ENCODE measurements at places on chromosomes 5 and 9. TPM values are rescaled to one million over a fixed set of nuclear protein-coding genes. Genes with fewer than 3 reads are reported as not detected.

DNA sequence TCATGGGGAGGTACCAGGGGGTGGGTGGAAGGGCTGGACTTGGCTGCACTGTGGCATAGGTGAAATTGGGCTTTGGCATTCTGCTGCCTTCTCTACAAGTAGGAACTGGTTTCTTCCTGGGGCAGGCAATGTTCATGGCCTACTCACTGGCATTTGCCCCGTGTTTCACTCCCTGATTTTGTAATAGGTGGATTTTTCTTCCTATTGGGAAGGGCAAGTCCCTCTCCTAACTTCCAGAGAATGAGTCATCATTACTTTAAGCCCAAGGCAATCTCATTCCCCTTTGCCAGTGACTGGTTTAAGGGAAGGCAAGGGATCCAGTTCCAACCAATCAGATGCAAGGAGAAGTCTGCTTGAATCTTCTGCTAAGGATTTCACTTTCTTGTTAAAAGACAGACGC lies 67.9 kb upstream of the ANKRD55 start:
- H3K36me3 ChIP-seq, result no peaks in the 10 kb centered on the region
- H3K27ac ChIP-seq, result no peak overlapping the region
- no peak for DNase-seq
- H3K4me1 ChIP-seq, result peaks cover 11% of the 10 kb centered on the region
- no peaks in the 10 kb centered on the region for H3K27me3 ChIP-seq
- no peak overlapping the region for H3K4me3 ChIP-seq

DNA sequence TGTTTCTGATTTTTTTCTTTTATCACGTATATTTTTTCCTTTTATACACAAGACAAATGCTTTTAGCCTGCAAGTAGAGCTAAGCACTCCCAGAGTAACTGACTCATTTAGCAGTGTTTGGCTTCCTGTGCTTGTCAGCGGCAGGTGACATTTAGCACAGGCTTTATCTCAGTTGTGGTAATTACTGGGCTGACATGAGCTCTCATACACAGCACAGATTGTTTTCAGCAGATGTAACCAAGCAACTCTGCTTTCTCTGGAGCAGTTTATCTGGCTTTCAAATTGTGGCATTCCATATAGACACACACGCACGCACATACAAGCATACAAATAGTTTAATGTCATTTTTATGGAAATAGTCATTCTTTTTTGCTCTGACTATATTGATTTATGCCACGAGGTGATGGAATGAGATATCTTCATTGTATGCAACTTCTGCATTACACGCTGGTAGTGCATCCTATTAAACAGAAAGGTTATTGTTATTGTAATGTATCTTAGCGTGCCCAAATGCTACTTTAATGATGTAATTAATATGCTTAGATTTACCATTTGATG lies 379.0 kb upstream of the GRAMD2B start:
- H3K4me3 ChIP-seq, result no peak overlapping the region
- no peaks in the 10 kb centered on the region for H3K27me3 ChIP-seq
- H3K4me1 ChIP-seq, result no peaks in the 10 kb centered on the region
- H3K27ac ChIP-seq, result no peak overlapping the region
- no peak for DNase-seq
- no peaks in the 10 kb centered on the region for H3K36me3 ChIP-seq

DNA sequence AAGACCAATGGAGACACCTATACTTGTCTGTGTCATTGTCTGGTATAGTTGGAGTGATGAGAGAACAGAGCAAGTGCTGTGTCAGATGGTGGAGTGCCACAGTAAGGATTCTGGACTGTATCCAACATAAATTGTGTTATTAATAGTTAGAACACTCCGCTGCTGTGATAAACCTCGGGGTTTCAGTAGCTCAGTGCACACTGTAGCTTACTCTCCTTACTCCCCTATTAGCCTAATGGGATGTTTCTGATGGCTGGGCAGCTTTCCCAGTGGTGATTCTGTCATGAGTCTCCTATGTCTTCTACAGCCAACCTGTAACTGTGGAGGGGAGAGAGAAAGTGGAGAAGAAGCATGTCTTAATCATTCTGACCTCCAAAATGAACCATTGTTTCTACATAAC lies 127.6 kb upstream of the PTCH1 start:
- H3K4me1 ChIP-seq, result no peaks in the 10 kb centered on the region
- peak; percentile 13 for DNase-seq
- H3K4me3 ChIP-seq, result no peak overlapping the region
- H3K36me3 ChIP-seq, result no peaks in the 10 kb centered on the region
- no peak overlapping the region for H3K27ac ChIP-seq

GRCh38 chr9:70085241-70085640 lies 41.6 kb downstream of the MAMDC2 start:
- H3K4me3 ChIP-seq, result no peak overlapping the region
- H3K4me1 ChIP-seq, result no peaks in the 10 kb centered on the region
- DNase-seq, result peak; percentile 44
- no peak overlapping the region for H3K27ac ChIP-seq

DNA sequence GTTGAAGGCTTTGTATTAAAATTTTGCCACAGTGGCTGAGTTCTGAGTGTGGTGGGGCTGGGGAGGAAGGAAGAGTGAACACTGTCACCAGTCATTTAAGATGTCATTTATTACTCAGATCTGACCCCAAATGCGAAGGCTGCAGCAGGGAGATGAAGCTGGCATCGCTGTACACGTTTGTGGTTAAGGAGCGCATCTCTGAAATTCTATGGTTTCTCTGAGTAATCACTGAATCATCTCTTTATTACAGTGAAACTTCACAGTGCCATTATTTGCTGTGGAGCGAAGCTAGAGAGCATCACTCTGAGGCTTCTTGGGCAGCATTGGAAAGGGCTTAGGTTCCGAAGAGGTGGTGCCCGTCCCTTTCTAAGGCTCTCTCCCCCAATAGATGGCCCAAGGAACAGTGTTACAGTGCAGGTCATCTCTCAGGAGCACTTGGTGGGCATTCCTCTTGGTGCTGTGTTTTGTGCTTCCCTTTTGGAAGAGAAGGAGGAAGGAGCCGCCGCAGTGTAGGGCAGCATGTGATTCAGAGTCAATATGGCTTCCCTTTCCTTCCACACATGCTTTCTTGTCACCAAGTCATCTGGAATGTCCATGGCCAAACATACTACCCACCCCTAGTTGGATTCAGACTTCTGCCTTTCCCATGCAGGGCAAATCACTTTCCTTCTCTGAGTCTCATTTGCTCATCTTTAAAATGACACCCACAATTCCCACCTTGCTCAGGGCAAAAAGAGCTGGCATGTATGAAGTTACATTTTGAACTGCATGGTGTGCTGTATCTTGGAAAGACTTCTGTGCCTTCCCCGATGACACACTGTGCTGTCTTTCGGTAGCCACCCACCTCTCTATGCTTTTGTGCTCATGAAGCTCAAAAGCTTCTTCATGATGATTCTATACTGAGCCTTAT lies 9.3 kb upstream of the TEX48 start:
- no peak overlapping the region for H3K27ac ChIP-seq
- H3K36me3 ChIP-seq, result no peaks in the 10 kb centered on the region
- peaks cover 12% of the 10 kb centered on the region for H3K4me1 ChIP-seq
- no peak overlapping the region for H3K4me3 ChIP-seq
- no peaks in the 10 kb centered on the region for H3K27me3 ChIP-seq

GRCh38 chr9:68927165-68927564 lies 86.7 kb downstream of the PRKACG start:
- no peaks in the 10 kb centered on the region for H3K36me3 ChIP-seq
- H3K27ac ChIP-seq, result no peak overlapping the region
- H3K4me1 ChIP-seq, result no peaks in the 10 kb centered on the region
- DNase-seq, result no peak
- H3K27me3 ChIP-seq, result no peaks in the 10 kb centered on the region

- DNase-seq, result peak; percentile 65
- no peak overlapping the region for H3K27ac ChIP-seq
- H3K4me1 ChIP-seq, result no peaks in the 10 kb centered on the region
- H3K27me3 ChIP-seq, result no peaks in the 10 kb centered on the region
- H3K4me3 ChIP-seq, result no peak overlapping the region
- H3K36me3 ChIP-seq, result no peaks in the 10 kb centered on the region
These were observed 511.2 kb downstream of the SEMA5A start for GRCh38 chr5:9034649-9035048.

DNA sequence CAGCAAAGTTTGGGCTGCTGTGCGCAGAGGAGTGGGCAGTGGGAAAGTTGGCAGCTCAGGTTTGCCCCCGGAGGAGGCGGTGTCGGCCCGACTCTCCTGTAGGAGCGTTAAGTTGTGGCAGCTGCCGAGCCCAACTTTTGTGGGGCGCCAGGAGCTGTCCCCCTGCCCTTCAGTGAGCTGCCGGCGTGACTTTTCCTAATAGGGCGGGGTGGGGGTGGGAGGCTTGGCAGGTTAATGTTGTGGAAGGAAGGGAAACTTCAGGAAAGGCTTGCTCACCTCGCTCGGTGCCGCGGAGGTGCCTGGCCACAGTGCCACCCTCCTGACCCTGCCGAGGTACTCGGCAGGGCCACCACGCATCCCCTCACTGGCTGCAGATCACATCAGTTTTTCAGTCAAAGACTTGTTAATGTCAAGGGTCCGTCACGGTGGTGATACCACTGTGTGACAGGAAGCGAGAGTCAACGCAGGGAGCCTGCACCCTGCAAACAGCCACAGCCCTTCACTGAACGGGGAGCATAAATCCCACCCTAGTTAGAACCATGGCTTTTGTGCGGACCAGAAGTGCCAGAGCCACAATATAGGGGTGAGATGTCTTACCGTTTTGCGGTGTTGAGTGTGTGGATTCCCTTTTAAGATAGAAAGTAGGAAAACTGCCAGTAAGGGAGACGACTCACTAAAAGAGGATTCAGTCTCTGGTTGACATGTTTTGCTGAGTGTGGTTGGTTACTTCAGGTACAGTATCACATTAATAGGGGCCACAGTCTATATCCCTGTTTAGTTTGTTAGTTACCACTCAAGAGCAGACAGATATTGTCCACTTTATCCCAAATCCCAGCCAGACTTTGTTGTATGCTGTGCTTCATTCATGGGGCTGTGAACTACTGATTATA lies 796 bp downstream of the LNPEP start:
- H3K36me3 ChIP-seq, result no peaks in the 10 kb centered on the region
- H3K27me3 ChIP-seq, result no peaks in the 10 kb centered on the region
- H3K27ac ChIP-seq, result no peak overlapping the region
- DNase-seq, result peak; percentile 57

DNA sequence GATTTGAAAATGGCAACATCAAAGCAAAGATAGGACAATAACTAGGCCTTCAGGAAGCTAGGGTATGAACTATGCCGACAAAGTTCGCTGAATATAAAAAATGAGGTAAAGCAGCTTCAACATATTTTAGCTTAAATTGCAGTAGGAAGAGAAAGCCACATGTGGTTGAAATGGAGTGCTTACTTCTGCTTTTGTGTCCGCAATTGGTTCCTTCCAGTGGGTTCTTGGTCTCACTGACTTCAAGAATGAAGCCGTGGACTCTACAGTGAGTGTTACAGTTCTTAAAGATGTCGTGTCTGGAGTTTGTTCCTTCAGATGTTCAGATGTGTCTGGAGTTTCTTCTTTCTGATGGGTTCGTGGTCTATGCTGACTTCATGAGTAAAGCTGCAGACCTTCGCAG lies 95.2 kb downstream of the APTX start:
- H3K27ac ChIP-seq, result no peak overlapping the region
- H3K27me3 ChIP-seq, result no peaks in the 10 kb centered on the region
- no peaks in the 10 kb centered on the region for H3K36me3 ChIP-seq
- no peak overlapping the region for H3K4me3 ChIP-seq
- no peak for DNase-seq

DNA sequence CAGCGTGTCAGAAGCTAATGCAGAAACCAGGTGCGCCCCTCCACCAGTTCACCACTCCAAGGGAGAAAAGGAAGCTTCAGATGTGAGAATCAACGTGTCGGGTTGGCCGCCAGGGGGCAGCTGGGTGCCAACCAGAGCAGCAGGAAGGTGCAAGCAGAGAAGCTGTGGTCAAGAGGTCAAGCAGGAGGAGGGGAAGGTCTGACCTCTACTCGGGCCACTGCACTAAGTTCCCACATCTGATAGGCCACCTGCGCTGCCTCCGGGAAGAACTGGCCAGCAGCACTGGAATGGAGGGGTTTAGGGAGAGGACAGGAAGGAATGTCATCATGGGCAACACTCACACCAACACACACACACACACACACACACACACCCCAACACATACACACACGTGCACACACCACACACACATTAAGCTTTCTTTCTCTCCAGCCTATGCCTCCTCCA lies 31.4 kb downstream of the ANXA6 start:
- peak; percentile 57 for DNase-seq
- H3K4me3 ChIP-seq, result no peak overlapping the region
- no peaks in the 10 kb centered on the region for H3K27me3 ChIP-seq

The SEMA4D gene
- total RNA-seq, result 15.7 TPM

The DNAI1 gene
- total RNA-seq, result not detected

The CIZ1 gene
- total RNA-seq, result 150 TPM

DNA sequence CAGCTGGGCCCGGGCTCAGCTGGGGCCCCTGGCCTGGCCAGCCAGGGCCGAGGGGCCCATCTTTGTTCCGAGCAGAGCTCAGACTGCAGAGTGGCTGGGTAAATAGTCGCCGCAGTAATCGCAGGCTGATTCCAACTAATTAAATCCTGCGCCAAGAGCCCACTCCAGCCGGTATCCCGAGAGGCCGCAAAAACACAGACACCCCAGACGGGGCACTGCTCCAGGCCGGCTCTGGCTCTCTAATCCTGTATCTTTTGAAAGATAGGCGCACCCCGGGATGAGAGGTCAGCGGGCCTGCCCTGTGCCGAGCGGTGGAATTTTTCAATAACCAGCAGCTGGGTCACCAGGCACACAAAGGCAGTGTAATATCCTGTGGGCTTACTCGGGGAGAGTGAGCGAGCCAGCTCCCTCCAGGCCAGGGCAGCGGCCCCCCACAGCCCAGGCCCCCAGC lies 57.7 kb downstream of the LMX1B start:
- no peak for DNase-seq
- H3K27me3 ChIP-seq, result peaks cover 43% of the 10 kb centered on the region
- no peak overlapping the region for H3K27ac ChIP-seq
- no peaks in the 10 kb centered on the region for H3K36me3 ChIP-seq
- no peak overlapping the region for H3K4me3 ChIP-seq

DNA sequence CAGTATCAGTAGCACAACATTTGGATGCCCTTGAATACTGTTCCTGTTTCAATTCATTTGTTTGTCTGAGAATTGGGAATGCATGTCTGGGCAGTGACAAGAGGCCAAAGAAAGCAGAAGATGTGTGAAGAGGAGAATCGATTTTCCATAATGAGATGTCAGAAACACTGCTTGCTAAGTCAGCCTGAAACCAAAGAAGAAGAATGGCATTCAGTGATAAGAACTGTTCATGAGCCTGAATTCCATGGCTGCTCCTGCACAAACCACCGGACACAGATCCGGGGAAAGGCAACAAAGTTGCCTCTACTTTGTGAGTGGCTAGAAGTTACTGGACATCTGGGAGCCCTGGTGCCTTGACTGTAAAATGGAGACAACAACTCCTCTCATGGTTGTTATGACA lies 207.2 kb upstream of the RASEF start:
- no peaks in the 10 kb centered on the region for H3K27me3 ChIP-seq
- H3K36me3 ChIP-seq, result no peaks in the 10 kb centered on the region
- H3K4me3 ChIP-seq, result no peak overlapping the region
- no peak overlapping the region for H3K27ac ChIP-seq
- H3K4me1 ChIP-seq, result peaks cover 62% of the 10 kb centered on the region

DNA sequence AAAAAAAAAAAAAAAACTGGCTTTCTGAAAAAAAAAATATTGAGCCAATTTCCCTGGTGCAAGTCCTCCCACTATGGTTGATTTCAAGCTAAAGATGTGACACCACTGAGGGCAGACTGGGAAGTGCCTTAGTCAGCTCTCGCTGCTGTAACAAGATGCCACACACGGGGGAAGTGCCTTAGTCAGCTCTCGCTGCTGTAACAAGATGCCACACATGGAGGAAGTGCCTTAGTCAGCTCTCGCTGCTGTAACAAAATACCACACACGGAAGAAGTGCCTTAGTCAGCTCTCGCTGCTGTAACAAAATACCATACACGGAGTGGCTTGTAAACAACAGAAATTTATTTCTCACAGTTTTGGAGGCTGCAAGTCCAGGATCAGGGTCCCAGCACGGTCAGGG lies 23.4 kb downstream of the BTNL9 start:
- H3K4me3 ChIP-seq, result no peak overlapping the region
- peaks cover 12% of the 10 kb centered on the region for H3K27me3 ChIP-seq
- no peaks in the 10 kb centered on the region for H3K4me1 ChIP-seq
- DNase-seq, result no peak
